Adipocyte (in vitro differentiated cells): ENCODE measurements at places on chromosomes 13 and 19.

DNA sequence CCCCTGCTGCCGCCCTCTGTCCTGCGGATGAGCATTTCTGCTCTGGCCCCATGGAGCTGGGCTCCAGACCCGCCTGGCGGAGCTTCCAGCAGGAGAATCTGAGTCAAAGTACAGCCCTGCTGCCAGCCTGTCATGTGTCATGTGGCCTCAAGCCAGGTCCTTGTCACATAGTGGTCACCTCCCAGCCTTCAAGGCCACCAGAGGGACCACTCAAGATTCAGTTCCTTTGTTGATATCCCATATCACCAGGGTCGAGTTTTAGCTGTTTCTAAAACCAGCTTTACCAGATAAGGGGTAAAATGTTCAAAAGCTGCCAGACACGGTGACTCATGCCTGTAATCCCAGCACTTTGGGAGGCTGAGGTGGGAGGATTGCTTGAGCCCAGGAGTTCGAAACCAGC is 13.4 kb downstream of the THOP1 start:
- DNase-seq, result no peak

GRCh38 chr19:12987781-12988180 is 7.5 kb upstream of the NFIX start:
- no peak for DNase-seq

DNA sequence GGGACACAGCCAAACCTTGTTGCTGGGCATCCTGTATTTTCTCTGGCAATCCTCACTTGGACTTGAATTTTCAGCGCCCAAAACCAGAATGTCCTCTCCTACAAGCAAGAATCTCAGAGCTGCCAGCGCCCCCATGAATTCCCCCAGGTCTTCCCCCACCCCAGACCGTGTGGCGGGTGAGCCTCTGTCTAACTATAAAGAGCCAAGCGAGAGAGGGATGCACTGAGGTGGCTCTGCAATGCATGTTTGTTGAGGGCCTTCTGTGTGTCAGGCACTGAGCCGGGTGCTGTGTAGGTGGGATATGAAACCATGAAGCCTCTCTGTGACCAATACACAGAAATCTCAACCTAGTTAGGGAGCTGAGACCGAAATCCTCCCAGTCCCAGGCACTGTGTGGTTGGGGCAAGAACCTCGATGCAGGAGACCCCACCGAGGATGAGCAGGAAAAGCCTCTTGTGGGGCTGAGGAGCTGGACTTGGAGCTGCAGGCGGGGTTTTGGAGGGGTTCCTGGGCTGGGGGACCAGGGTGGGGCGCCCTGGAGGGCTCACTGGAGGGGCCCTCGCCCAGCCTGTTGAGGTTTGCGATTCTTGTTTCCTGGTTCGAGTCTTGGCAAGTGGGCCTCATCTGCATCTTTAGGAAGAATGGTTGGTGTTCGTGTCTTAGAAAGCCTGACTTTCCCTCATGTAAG is 12.4 kb upstream of the PROZ start:
- no peak for DNase-seq

DNA sequence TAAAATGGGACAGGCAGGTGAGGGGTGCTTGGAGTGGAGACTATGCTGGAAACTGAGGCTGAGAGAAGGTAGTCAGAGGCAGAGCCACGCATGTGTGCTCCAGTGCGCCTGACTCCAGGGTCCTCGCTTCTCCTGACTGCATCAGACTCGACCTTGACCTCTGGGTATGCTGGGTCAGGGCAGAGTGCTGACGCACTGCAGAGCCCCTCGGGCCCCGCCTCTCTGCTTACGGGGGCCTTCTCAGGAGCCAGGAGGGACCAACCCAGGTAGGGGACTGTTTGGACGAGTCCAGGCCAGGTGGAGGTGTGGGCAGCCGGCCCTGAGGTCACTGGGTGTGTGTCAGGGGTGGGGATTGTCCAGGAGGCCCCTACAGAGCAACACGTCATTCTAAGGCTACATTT is 22.9 kb upstream of the SLC7A10 start:
- DNase-seq, result no peak

- DNase-seq, result no peak
These were observed 274.9 kb downstream of the KCNRG start for GRCh38 chr13:50290186-50290585.

- no peak for DNase-seq
These were observed 5.6 kb upstream of the EEF1AKMT1 start for GRCh38 chr13:20779405-20779804.

GRCh38 chr13:25908366-25908765 is 143.4 kb downstream of the SHISA2 start:
- DNase-seq, result no peak

GRCh38 chr13:38602266-38602665 is 84.6 kb upstream of the FREM2 start:
- DNase-seq, result no peak

DNA sequence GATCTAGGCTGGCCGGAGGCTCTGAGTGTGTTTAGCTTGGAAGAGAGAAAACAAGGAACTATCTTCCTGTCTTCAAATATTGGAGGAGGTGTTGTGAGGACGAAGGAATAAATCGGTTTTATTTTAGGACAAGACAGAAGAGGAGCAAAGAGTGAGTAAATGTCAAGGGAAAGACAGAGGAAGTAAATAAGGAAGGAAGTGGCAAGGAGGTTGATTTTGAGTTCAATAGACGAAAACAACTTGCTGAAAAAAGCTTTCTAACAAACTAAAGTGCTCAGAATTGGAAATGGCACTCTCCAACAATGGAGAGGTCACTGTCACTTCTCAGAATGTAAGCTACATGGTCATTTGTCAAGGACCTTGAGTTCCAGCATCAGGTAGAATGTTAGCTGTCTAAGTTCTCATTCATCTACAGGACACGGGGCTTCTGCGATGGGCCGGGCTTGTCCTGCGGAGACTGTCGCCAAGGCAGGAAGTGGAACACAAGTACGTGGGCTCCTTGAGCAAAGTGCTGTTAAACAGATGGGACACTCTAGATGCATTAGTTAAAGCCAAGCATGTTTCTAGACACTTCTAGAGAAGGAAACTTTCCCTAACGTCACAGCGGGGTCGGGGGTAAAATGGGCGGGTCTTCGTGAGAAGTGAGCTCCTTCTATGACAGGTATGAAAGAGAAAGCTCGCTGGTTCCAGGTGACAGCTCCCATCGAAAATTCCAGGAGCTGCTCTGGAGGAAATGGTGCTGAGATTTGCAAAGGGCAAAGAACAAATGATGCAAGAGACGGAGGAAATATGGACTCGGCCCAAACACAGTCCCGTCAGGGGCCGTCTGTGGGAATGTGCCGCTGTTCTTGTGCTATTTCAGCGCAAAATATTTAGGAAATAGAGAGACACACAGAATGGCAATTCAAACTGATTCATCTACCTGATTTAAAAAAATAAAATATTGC is 103.9 kb upstream of the UBL3 start:
- DNase-seq, result no peak

- DNase-seq, result no peak
These were observed 191.6 kb downstream of the NUFIP1 start for GRCh38 chr13:44797685-44798084.

DNA sequence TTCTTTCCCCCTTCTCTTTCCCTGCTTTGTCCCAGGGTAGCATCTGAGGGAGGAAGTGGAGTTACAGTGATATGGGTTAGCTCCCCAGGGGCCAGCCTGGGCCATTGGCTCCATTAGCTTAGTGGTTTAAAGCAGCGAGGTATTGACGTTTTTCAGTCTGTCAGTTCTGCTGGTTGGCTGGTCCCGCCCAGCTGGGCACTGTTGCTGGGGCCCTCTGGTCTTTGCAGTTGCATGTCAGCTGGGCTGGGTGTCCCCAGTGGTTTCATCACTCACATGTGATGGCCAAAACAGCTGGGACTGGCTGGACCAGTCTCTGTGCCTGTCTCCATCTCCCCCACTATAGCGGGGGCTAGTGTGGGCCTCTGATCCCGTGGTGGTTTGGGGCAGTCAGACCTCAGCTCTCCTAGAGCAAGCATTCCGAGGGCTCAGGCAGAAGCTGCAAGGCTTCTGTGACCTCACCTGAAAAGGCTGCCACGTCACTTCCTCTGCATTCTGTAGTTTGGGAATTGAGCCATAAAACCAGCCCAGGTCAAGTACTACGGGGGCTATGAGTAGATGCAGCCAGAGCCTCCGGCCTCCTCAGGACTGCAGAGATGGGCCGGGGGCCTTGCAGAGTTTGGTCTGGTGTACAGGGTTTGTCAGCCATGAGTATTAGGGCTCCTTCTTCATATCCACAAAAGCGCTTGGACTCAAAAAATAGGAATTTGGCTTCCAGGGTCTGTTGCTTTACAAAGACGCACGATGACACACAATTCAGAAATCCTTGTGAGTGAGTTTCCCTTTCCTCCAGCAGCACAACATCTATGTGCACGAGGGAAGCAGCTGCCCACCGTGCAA is 30.0 kb downstream of the TSSK6 start:
- DNase-seq, result no peak

DNA sequence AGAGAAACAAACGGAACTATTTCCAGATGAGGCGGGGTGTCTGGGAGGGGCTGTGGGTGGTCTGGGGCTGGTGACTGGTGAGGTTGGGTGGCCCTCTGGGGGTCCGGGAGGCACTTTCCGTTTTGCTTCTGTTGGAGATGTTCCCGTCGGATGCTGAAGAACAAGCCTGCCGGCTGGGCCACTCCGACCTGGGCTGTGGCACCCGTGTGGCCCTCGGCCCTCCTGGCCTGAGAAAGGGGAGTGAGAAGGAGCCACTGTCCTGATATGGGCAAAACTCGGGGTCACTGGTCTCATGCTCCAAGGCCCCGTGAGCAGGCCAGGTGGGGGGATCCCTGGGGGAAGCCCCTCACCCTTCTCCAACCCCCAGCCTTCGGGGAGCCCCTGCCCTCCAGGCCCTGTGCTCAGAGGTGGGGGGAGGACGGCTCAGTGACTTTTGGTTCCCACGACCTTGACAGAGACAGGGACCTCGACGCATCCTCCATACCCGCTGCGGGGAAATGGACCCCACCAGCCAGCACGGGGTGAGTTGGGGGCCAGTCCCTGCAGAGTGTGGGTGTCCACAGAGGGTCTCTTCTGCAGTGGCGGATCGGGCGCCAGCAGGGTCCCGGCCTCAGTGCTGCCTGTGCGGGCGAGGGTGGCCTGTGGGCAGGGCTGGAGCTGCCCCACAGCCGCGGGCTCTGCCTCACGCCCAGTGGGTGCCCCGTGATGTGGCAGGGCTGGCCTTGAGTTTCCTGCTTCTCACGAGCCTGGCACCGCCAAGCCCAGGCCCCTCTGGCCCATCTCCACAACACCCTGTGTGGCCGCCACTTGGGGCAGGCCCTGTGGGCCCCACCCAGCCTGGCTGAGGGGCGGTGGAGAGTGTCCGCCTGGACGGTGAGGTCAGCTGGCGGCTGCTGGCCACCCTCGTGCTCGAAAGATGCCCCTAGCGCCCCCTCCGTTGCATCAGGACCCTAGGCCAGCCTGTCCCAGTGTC is 4.4 kb upstream of the TBXA2R start:
- no peak for DNase-seq

- DNase-seq, result peak; percentile 67
These were observed 669.2 kb downstream of the DIAPH3 start for GRCh38 chr13:59494560-59494970.

GRCh38 chr13:29800687-29801086 is 49.7 kb downstream of the UBL3 start:
- DNase-seq, result no peak

- DNase-seq, result no peak
These were observed 194.2 kb downstream of the POU4F1 start for GRCh38 chr13:78409172-78409571.

GRCh38 chr19:3028305-3029064 is 595 bp downstream of the TLE2 start:
- no peak for DNase-seq

DNA sequence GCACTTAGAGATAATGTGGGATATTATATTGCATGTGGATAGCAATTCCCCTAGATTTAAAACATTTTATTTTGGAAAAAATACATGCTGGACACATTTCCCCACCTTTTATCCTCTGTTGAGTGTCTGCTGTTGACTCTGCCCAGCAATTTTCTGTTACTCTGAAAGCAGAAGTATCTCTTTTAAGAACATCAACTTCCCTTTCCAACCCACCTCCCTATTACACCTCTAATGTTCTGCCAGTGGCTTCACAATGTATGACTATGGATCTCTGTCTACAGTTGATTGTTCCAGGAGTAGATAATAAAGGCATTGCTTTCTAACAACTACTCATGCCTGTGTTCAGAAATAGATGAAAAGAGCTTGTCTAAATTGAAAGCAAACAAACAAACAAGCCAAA is 754.8 kb upstream of the SLITRK6 start:
- DNase-seq, result no peak

GRCh38 chr13:21333186-21333585 is 125.9 kb downstream of the ZDHHC20 start:
- DNase-seq, result no peak

- peak; percentile 38 for DNase-seq
These were observed 3.2 kb downstream of the PDS5B start for GRCh38 chr13:32589471-32589870.

GRCh38 chr19:45581576-45581975 is 3.0 kb downstream of the OPA3 start:
- DNase-seq, result no peak

DNA sequence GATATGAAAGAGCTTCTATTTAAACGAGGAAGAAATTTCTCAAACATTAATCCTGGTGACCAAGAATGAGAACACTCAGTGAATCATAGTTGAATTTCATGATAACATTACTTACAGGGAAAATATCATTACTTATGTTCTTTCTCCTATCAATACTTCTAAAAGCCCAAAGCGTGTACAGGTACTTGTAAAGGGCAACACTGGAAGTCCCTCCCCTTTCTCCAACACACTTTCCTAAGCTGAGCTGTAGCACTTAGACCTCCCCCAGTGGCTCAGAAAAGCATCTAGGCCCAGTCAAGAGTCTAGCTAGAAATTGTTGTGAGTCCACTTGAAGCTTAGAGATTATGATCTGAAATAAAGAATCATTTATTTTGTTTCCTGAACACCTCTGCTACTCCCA is 150.7 kb downstream of the ABCC4 start:
- DNase-seq, result no peak

- no peak for DNase-seq
These were observed 71.5 kb downstream of the SPATA13 start for GRCh38 chr13:24232037-24232436.

DNA sequence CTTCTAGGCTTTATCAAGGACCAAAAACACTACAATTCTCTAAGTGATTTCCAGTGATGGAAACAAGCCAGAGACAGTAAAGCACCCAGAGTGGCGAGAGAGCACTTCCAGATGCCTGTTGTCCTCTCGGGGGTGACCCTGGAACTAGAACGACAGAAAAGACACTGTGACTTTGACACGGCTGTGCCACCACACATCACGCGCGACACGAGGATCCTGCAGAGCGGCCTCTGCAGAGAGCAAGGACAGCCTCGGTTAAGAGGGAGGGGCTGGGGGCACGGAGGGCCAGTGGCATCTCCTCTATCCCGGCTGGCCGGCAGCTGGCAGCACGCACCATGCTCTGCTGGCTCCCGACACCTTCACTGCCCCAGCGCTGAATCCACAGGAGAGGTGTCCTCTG is 42.3 kb downstream of the SUGP2 start:
- DNase-seq, result no peak

- DNase-seq, result no peak
These were observed 100.0 kb upstream of the SOX1 start for GRCh38 chr13:111966933-111967332.

GRCh38 chr19:13861392-13861713 is 15.6 kb upstream of the NANOS3 start:
- no peak for DNase-seq
